ENCODE measurements at places on chromosomes 7 and 10. TPM values are rescaled to one million over a fixed set of nuclear protein-coding genes. Genes with fewer than 3 reads are reported as not detected.

Gene CCL24
- polyA plus RNA-seq, result 0.29 TPM

Gene CASP7
- 36.6 TPM for polyA plus RNA-seq

Gene HOXA13
- polyA plus RNA-seq, result not detected

Gene SLC16A12
- polyA plus RNA-seq, result 32.9 TPM

Gene NPVF
- polyA plus RNA-seq, result not detected

Gene FKBP6
- 0.40 TPM for polyA plus RNA-seq

Gene TRIM73
- 2.5 TPM for polyA plus RNA-seq

Gene OR2A42
- polyA plus RNA-seq, result 2.0 TPM

Gene SORBS1
- polyA plus RNA-seq, result 31.6 TPM

Gene PTN
- polyA plus RNA-seq, result 152 TPM

Gene NYAP1
- polyA plus RNA-seq, result 2.7 TPM

Measured in left renal pelvis (tissue), 4 donors.